ENCODE measurements at places on chromosomes 16 and 17.
A peak's percentile ranks its signal among the peaks of the same experiment; 100 is the strongest.

DNA sequence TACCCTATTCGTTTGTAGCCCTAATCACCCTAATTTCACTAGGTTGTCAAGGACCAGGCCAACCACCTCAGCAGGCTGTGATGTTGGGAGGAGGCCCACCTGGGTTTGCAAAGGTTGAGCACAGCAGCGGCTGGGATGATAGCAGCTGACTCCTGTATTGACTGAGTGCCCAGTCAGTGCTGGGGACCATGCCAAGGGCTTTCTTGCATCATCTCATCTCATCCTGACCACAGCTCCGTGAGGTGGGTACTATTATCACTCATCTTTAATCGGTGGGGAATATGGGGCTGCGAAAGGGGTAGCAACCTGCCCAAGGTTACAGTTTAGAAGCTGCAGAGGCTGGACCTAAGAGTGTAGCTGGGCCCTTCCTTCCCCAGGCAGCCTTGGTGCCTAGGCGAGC lies 11.7 kb downstream of the ATPAF2 start:
- no peak for DNase-seq

GRCh38 chr16:3094289-3095027 lies 4.6 kb downstream of the ZSCAN10 start:
- DNase-seq, result peak; percentile 46

- DNase-seq, result no peak
These were observed 388.1 kb downstream of the SHISA9 start for GRCh38 chr16:13289515-13289914.

DNA sequence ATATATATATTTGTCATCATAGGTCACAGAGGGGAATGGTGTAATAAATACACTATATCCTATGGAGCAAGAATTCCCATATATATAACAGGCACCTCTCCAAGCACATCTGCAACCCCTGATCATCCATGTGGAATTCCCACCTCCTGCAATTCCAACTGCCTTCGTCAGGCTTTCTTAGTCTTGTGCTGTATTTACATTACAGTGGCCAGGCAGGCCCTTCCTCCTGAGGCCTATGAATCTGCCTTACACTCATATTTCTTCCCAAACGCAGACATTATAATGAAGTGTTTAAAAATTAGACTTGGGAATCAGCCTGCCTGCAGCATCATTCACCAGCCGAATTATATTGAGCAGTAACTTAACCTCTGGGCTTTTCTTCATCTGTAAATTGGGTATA lies 19.3 kb upstream of the DNAH9 start:
- DNase-seq, result no peak

GRCh38 chr16:3797904-3798811 lies 80.8 kb upstream of the TRAP1 start:
- DNase-seq, result peak; percentile 7

DNA sequence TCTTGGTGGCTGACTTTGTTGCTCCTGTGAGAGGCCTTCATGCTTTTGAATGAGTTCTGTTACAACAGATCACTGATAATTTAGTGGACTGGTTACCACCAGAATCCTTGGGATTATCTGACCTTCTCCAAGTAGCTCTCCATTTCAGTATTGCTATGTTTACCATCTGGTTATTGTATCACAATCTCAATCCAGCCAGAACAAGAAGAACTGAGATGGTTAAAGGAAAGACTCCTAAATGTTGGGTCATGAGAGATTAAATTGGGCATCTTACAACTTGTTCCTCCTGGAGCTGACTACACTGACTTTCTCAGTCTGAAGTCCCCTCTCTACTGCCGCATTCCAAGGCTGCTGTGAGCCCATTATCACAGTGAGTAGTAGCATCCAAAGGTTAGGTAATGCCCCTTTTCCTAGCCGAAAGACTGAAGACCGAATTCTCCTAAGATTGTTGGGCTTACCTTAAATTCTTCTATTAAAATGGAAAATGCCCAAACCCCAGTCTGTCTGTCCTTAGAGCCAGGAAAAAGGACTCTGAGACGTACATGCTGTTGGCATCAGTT lies 181.7 kb upstream of the TBX2 start:
- DNase-seq, result no peak

GRCh38 chr17:70314506-70314905 lies 145.2 kb downstream of the KCNJ2 start:
- DNase-seq, result no peak

- no peak for DNase-seq
These were observed 36.2 kb upstream of the CLEC3A start for GRCh38 chr16:77986011-77986740.

- DNase-seq, result peak; percentile 43
These were observed 9.7 kb upstream of the ALOX15B start for GRCh38 chr17:8029121-8029520.

DNA sequence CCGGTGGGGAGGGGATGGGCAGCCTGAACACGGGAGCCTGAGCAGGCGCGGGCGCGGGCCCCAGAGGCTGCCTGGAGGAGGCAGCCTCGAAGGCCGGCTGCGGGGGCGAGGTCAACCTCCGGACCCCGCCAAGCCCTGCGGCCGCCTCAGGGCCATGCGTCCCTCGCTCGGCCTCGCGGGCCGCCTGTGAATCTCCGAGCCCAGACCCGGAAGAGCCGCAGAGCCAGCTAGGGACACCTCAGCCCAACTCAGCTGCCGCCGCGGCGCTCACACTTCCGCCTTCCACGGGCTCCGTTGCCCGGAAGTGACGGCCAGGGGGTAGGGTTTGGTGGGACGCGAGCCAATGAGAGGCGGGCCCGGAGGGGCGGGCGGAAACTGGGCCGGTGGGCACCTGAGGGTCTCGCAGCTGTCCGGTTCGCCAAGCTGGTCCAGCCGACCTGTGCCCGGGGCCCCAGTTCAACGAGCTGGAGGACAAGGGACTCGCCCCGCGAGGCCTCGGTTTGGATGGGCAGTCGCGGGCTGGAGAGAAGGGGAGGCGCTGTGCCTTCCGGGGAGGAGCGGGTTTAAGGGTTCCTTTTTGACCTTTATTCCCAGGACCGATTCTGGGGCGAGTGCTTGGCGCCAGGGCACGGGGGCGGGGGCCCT lies at the start of gene SLC38A10:
SLC38A10 (minus strand) TSS at position 277 of the 645 bp plus-strand sequence. CDS start 386 bp downstream, outside the sequence.
- peak; percentile 74 for DNase-seq

- peak; percentile 55 for DNase-seq
These were observed 53.6 kb downstream of the WNT3 start for GRCh38 chr17:46764709-46765401.

GRCh38 chr17:48181653-48182052 lies 74.1 kb downstream of the SNX11 start:
- peak; percentile 27 for DNase-seq

DNA sequence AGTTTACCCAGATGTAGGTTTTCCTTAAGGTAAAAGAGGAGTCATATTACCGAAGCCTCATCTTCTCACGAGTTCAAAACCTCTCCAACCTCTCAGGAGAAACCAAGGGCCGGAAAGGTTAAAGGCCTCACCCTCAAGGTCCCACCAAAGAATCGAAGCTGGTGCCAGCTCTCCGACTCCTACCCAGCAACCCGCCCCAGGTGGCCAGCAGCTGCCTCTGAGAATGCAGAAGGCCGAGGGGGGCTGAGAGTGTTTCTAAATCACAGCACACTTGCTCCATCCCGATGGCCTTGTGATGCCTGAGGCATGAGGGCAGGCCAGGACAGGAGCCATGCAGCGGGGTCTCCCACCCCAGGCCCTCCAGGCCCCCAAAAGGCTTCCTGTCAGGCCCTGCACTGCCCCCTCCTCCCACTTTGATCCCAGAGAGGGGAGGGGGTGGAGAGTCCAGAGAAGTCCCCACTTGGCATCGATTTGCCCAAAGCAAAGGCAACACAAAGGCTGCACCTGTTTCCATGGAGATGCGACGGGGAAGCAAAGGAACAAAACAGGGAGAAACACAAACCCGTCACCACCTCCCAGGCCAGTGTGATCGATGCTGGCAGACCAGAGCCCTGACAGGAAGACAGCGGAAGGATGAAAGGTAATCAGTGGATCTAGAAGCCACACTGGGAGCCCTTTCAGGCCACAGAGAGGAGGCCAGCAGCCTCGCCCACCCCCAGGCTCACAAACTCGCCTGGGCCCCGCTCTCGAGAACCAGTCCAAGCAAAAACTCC lies 39.0 kb downstream of the CUEDC1 start:
- DNase-seq, result no peak

- no peak for DNase-seq
These were observed 81.6 kb downstream of the CMIP start for GRCh38 chr16:81526199-81526598.

DNA sequence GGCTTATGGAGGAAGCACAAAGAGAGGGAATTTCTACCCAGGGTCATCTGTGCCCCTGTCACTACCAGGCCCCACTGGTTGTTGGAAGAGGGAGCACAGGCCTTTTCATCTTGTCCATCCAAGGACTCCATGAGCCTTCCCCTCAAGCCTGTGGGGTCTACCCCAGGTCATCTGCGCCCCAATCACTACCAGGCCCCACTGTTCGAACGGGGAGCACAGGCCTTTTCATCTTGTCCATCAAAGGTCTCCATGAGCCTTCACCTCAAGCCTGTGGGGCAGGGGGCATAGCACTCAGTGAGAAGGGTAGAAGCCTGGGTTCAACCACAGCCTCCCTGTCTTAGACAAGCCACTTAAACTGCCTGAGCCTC lies 101.5 kb upstream of the CDH5 start:
- no peak for DNase-seq

DNA sequence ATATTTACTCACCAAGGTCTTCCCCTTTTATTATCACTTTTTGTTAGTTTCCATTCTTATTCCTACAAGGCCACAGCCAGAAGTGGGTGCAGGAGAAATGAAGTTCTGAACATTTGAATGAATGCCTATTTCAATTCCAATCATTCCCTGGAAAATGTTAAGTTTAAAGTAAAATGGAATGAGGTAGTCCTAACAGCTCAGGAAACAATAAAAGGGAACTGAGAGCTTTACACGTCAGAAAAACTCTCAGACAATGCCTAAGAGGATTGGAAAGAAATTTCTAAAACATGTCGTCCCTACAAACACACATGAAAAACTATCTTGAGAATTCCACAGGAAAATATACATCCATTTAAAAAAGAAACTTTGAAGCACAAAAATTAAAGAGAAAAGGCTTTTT lies 238.8 kb downstream of the STX8 start:
- no peak for DNase-seq

DNA sequence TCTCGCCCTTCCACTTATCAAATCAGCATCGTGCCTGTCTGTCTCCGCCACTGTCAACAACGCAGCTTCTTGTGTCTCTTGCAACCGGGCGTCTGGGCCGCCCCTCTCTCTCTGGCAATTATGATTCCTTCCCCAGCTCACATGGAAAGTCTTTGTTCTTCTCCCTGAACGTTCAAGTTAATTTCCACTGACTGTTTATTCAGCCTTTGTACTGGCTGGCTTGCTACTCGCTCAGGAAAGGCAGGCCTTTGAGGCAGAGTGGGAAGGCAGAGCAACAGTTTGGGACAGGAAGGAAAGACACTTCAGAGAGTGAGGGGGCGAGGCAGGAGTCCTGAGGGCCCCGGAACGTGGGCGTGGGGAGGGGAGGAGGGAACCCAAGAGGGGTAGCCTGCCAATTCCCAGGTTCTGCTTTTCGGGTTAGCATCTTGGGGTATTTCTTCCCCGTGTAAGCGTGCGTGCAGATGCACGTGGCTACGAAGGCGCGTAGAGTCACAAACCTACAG lies 50.8 kb downstream of the AKAP1 start:
- DNase-seq, result no peak

DNA sequence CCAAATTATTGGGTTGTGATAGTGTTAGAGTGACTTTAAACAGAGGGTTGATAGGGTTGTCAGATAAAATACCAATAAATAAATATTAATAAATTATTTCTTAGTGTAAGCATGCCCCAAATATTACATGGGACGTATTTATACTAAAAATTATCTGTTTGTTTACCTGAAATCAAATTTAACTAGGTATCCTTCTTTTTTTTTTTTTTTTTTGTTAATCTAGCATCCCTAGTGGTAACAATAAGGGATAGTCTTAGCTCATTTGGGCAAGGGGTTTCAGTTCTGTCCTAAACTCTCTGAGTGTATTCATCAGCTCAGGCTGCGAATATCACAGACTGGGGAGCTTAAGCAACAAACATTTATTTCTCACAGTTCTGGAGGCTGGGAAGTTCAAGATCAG lies 1.3 kb downstream of the CLEC19A start:
- no peak for DNase-seq

DNA sequence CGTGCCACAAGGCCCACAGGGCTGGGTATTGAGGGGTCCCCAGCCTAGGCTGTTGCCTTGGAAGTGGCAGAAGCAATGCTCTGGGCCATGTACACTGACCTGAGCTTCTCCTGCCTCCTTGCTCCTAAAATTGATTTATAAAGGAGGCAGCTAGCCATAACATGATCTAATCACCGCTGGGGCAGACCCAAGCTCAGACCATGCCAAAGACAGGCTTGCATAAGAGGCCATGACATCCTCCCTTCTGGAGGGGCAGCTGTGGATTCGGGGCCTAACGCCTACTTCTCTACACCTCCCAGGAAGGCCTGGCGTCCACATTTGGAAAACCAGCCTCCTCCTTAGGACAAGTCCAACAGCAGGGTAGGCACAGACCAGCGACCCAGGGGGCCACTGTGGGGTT lies 12.3 kb downstream of the HSD11B2 start:
- peak; percentile 72 for DNase-seq

GRCh38 chr16:1050516-1050915 lies 22.0 kb upstream of the SSTR5 start:
- DNase-seq, result no peak

- DNase-seq, result no peak
These were observed 18.3 kb upstream of the RASD1 start for GRCh38 chr17:17514361-17514992.

DNA sequence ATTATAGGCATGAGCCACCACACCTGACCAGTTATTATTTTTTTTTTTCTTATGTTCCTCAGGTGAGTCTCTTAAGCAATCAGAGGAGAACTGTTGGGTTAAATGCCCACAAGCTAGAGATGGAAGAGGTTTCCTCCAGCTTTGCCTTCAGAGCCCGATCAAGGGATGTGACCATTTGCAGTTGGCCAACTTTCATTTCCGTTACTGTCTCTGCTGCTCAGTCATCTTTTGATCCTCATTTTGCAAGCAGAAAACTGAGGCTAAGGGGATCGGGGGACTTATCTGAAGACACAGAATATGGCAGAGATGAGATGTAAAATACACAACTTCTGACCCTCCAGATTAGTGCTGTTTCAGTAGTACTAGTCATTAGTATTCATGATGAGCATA lies 188.8 kb downstream of the RAB11FIP4 start:
- no peak for DNase-seq

- peak; percentile 17 for DNase-seq
These were observed 5.5 kb upstream of the ERAL1 start for GRCh38 chr17:28849281-28849680.

DNA sequence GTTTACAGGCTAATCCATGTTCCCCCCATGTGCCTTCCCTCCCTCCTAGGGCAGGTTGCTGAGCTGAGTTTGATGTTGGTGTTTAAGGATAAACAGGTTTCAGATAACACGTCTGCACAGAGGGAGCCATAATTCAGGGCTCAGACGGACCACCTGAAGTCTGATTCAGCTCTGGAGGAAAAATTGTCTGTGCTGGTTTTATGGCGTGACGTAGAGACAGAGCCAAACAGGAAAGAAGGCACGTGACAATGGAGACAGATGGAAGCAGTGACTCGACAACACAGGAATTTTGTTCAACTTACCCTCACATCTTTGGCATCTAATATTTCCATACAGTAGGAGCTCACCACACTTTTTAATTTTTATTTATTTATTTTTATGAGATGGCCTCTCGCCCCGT lies 10.7 kb upstream of the USP10 start:
- DNase-seq, result peak; percentile 74
